ENCODE measurements at places on chromosomes 12 and 14. TPM values are rescaled to one million over a fixed set of nuclear protein-coding genes. Genes with fewer than 3 reads are reported as not detected.

The TAC3 gene
- not detected for total RNA-seq

The RPL10L gene
- total RNA-seq: not detected

The KITLG gene
- total RNA-seq: 117 TPM

The LHX5 gene
- not detected for total RNA-seq

The DPPA3 gene
- total RNA-seq: not detected

The SMIM41 gene
- not detected for total RNA-seq

The COQ10A gene
- total RNA-seq: 4.7 TPM

GRCh38 chr14:103014466-103015228 lies 42.7 kb downstream of the CDC42BPB start:
- H3K27me3 ChIP-seq: no peaks in the 10 kb centered on the region
- DNase-seq: peak; percentile 33
- peaks cover 18% of the 10 kb centered on the region for H3K4me1 ChIP-seq

GRCh38 chr12:104505095-104505818 lies 48.5 kb downstream of the CHST11 start:
- peaks cover 29% of the 10 kb centered on the region for H3K27me3 ChIP-seq
- no peak for DNase-seq
- H3K4me1 ChIP-seq: no peaks in the 10 kb centered on the region

DNA sequence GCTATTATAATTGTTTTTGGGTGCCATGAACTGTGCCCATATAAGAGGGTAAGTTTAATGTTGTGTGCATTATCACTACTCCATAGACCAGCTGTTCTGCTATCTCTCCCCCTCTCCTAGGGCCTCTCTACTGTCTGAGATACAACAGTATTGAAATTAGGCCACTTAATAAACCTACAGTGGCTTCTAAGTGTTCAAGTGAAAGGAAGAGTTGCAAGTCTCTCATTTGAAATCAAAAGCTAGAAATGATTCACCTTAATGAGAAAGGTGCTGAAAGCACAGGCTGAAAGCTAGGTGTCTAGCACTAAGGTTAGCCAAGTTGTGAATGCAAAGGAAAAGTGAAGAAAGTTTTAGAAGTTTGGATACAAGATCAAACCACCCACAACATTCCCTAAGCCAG lies 168.0 kb downstream of the SLC16A7 start:
- no peak for DNase-seq
- no peaks in the 10 kb centered on the region for H3K36me3 ChIP-seq
- H3K4me1 ChIP-seq: no peaks in the 10 kb centered on the region

- H3K27ac ChIP-seq: peak overlapping the region; percentile 74
- no peak for DNase-seq
- no peaks in the 10 kb centered on the region for H3K36me3 ChIP-seq
These were observed 703 bp downstream of the NOVA1 start for GRCh38 chr14:26597071-26597588.

DNA sequence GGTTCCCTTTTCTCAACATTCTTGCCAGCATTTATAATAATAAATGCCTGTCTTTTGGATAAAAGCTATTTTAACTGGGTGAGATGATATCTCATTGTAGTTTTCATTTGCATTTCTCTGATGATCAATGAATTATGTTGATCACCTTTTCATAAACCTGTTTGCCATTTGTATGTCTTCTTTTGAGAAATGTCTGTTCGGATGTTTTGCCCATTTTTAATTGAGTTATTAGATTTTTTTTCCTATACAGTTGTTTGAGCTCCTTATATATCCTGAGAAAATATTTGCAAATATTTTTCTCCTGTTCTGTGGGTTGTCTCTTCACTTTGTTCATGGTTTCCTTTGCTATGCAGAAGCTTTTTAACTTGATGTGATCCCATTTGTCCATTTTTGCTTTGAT lies 8.1 kb upstream of the LIMA1 start:
- no peak overlapping the region for H3K27ac ChIP-seq
- no peaks in the 10 kb centered on the region for H3K27me3 ChIP-seq
- no peak for DNase-seq
- no peak overlapping the region for H3K4me3 ChIP-seq
- H3K4me1 ChIP-seq: no peaks in the 10 kb centered on the region
- H3K36me3 ChIP-seq: no peaks in the 10 kb centered on the region

- H3K4me1 ChIP-seq: no peaks in the 10 kb centered on the region
- H3K36me3 ChIP-seq: no peaks in the 10 kb centered on the region
These were observed 10.3 kb downstream of the TBPL2 start for GRCh38 chr14:55430024-55430690.

DNA sequence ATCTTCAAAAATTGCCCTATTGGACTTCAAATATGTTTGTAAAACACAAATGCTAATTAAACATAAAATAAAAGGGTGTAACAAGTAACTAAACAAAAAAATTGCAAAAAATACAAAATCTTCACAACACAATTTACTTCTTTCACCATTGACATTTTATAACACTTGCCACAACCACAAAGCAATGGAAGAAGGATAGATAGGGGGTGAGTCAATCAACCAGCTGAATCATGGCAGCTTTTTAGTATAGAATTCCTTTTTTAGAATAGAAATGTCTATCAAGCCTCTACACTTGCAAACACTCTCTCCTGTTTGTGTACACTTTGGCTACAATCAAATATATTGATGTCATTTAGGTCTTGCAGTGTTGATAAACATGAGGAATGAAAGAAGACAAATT lies 232.7 kb downstream of the SLC16A7 start:
- no peak overlapping the region for H3K27ac ChIP-seq
- H3K36me3 ChIP-seq: no peaks in the 10 kb centered on the region
- no peaks in the 10 kb centered on the region for H3K27me3 ChIP-seq
- DNase-seq: peak; percentile 17
- H3K4me3 ChIP-seq: no peak overlapping the region

DNA sequence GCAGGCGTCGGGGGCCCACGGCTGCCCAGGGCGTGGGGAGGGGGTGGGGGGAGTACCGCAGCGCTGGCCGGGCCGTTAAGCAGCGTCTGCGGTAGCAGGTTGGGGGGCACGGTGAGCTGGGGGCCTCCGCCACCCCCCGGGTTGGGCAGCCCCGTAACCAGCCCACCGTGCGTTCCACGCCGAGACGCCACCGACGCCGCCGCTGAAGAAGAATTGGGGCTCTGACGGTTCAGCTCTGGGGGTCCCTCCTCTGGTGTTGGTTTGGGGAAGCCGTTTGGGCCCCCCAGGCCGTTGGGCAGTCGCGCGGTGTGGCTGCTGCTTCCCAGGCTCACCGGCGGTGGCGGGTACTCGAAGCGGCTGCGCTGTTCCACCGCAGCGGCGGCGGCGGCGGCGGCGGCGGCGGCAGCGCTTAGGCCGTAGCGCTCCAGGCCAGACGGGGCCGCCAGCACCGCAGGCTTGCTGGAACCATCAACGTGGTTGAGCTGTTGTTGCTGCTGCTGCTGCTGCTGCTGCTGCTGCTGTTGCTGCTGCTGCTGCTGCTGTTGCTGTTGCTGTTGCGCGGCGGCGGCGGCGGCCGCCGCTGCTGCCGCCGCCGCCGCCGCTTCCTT lies 1.5 kb downstream of the IRF2BPL start:
- peaks cover 27% of the 10 kb centered on the region for H3K36me3 ChIP-seq
- H3K4me3 ChIP-seq: peak overlapping the region; percentile 97
- peak overlapping the region; percentile 99 for H3K27ac ChIP-seq
- H3K27me3 ChIP-seq: no peaks in the 10 kb centered on the region

DNA sequence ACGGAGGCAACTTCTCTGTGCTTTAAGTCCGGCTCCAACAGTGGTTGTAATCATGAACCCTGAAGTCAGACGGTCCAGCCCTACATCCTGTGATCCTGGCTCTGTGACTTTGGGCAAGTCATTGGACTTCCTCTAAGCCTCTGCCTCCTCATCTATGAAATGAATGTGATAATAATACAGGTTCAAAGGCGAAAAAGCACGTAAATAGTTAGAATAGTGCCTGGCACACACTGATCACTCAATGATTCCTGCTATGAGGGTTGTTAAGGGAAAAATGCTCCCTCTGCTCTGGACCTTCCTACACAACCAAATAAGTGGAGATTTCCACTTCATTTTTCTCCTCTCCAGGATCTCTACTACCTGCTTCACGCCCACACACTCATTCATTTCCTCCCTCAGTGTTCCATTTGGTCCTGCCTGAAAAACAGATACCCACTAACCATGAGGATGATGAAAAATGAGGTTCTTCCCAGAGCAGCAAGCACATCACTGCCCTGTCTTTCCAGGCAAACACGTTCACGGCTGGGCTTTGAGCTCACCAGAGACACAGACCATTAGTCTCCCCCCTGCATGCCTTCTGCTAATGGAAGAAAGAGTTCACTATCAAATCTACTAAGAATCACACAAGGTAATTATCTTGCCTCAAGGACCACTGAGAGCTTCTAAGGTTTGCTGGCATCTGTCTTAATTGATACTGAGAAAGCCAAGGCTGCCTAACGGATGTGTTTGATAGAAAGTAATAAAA lies 13.2 kb downstream of the NUAK1 start:
- no peaks in the 10 kb centered on the region for H3K36me3 ChIP-seq
- DNase-seq: no peak
- no peak overlapping the region for H3K27ac ChIP-seq
- no peaks in the 10 kb centered on the region for H3K27me3 ChIP-seq
- peaks cover 14% of the 10 kb centered on the region for H3K4me1 ChIP-seq
- no peak overlapping the region for H3K4me3 ChIP-seq

DNA sequence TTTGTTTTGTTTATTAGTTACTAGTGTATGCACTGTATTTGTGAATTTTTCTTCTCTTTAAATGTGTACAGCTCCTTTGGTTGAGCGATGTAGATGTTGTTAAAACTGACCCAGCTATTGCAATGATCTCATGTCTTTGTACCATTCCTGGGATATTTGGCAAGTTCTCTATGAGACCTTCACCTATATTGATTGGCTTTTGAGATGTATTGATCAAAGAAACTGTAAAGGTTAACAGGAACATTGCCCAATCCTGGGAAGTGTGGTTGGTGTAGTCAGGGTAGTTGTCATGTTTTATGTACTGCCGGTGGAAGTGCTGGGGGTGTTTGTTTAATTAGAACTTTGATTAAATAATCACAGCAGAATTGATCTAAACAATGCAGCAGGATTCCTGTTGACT lies 43.1 kb downstream of the ACSS3 start:
- no peak overlapping the region for H3K27ac ChIP-seq
- no peaks in the 10 kb centered on the region for H3K4me1 ChIP-seq
- no peaks in the 10 kb centered on the region for H3K36me3 ChIP-seq
- H3K27me3 ChIP-seq: no peaks in the 10 kb centered on the region

- peak overlapping the region; percentile 96 for H3K27ac ChIP-seq
- H3K27me3 ChIP-seq: no peaks in the 10 kb centered on the region
- H3K36me3 ChIP-seq: no peaks in the 10 kb centered on the region
- DNase-seq: peak; percentile 76
These were observed 40.6 kb upstream of the EML1 start for GRCh38 chr14:99752486-99753121.

DNA sequence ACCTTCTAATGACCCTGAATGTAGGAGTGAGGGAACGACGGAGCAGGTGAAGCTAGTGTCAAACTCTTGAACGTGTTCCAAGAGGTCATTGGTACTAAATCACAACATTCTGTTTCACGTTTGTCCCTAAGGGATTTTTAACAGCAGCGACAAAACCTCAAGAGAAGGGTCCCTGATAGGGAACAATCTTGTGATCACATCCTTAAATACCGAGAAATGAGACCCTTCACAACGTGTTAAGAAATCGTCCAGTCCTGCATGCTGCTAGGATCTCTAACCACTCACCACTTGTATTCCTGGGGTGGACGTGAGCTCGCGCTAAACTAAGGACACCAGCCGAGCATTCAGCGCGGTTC lies 134.1 kb upstream of the KRAS start:
- no peaks in the 10 kb centered on the region for H3K4me1 ChIP-seq
- no peak for DNase-seq
- no peaks in the 10 kb centered on the region for H3K27me3 ChIP-seq
- peak overlapping the region; percentile 92 for H3K27ac ChIP-seq
- H3K4me3 ChIP-seq: peak overlapping the region; percentile 61
- H3K36me3 ChIP-seq: no peaks in the 10 kb centered on the region

DNA sequence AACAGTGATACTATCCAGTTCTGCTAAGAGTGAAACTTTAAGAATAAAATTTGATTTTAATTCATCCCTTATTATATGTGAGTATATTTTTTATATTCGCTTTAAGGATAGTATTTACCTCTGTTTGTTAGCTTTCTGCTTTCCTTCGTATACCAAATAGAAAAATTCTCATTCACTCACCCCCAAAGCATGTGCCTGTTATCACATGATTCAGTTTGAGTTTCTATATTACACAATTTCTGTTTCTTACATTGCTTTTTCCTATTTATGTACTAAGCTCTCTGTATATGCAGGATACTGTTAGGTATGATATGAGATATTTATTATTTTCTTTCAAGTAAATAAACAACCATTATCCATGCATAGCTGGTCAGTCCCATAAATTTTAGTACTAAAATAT lies 275.2 kb downstream of the FBXL14 start:
- no peak overlapping the region for H3K4me3 ChIP-seq
- H3K27me3 ChIP-seq: no peaks in the 10 kb centered on the region
- H3K27ac ChIP-seq: peak overlapping the region; percentile 6
- peak; percentile 52 for DNase-seq

GRCh38 chr14:55458800-55459515 lies 18.5 kb upstream of the TBPL2 start:
- peaks cover 11% of the 10 kb centered on the region for H3K4me1 ChIP-seq
- DNase-seq: peak; percentile 48
- H3K4me3 ChIP-seq: no peak overlapping the region
- no peak overlapping the region for H3K27ac ChIP-seq

DNA sequence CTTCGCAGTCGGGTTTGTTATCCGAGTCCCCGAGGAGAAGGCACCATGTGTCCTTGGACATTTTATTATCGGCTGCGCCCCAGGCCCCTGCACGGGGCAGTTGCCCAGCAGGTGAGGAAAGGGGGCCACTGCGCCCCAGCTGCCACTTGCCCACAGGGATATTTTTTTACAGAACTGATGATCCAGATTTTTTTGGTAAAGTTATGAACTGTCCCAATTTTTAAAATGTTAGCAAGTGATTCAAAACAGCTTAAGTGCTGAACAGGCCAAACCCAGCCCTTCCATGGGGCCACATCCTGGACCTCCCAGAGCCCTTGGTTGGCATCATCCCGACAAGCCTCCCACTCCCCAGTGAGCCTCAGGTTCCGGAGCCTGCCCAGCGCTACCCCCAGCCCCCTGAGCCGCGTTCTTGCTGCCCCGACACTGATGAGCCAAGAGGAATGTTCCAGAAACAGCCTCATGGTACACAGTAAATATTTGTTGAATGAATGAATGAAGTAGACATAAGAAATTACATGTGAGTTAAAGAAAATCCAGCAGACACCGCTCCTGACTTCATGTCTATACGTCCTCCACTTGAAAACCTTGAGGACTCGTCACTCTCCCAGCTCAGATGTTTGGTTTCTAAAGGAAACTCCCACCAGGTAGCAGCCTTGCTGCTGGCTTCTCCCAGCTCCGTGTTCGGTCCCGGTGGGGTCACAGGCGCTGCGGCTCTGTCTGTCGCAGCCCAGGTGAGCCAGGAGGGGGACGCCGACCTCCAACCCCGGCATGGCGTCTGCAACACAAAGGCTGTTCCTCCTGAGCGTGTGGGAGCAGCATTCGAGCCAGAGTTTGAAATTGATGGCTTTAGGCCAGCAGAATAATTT lies 88.5 kb downstream of the ADGRD1 start:
- DNase-seq: no peak
- no peak overlapping the region for H3K4me3 ChIP-seq
- H3K36me3 ChIP-seq: no peaks in the 10 kb centered on the region
- no peak overlapping the region for H3K27ac ChIP-seq
- no peaks in the 10 kb centered on the region for H3K4me1 ChIP-seq

GRCh38 chr12:4273273-4273651 lies 300 bp upstream of the CCND2 start:
- no peak overlapping the region for H3K4me3 ChIP-seq
- H3K27ac ChIP-seq: no peak overlapping the region
- peaks cover 79% of the 10 kb centered on the region for H3K27me3 ChIP-seq
- H3K4me1 ChIP-seq: peaks cover 3% of the 10 kb centered on the region
- DNase-seq: no peak

Measured in IMR-90 (cell line).